ENCODE measurements at places on chromosomes 2 and 18.

- DNase-seq, result no peak
Observed at GRCh38 chr2:30948130-30948529, 140.9 kb upstream of the CAPN13 start.

- DNase-seq, result no peak
Observed at GRCh38 chr2:60353406-60353800, 200.1 kb downstream of the BCL11A start.

- no peak for DNase-seq
Observed at GRCh38 chr2:58633613-58634365, 392.7 kb upstream of the FANCL start.

- DNase-seq, result no peak
Observed at GRCh38 chr2:62658891-62659290, 46.6 kb upstream of the EHBP1 start.
